T-helper 17 cell (primary cell): ENCODE measurements at places on chromosomes 3 and 15.

DNA sequence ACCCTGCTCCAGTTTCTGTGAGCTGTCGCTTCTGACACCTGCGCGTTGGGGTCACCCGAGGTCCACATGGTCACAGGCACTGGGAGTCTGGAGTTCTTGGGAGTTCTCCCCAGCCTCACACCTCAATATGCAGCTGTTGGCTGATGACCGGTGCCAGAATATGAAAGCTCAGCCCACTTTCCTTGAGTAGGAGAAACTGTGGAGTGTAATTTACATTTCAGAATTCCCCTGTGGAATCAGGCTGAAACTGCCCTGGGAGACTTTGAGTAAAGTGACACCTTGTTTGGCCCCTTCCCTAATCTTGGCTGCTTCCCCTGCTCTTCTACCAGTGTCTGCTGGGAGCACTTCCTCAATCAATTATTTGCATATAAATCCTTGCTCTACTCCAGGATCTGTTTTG is 255.9 kb downstream of the NFKBIZ start:
- DNase-seq, result no peak

- no peak for DNase-seq
These were observed 49.9 kb upstream of the LPP start for GRCh38 chr3:188104050-188104449.

DNA sequence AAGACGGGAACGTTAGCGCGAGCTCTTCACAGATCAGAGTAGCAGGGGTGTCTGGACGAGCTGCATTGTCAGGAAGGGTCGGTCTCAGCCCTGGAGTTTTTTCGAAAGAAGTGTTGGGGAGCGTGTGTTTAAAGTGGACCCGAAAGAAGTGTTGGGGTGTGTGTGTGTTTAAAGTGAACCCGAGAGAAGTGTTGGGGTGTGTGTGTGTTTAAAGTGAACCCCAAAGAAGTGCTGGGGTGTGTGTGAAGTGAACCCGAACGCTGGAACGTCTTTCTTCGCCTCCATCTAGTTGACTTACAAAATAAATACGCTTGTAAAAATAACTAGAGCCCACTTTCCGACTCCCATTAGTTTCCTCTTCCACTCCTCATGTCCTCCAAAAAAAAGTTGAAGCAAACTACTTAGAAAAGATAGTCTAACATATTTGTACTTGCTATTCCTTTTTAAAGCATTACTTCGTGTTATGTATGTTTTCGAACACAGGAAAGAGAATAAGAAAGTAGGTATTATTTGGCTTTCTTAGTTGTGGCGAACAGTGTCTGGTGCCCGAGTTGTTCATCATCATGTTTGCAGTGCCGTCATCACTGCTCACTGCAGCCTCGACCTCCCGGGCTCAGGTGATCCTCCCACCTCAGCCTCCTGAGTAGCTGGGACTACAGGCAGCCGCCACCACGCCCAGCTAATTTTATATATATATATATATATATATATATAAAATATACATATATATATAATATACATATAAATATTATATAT is 1.0 kb downstream of the LRCH3 start:
- no peak for DNase-seq

DNA sequence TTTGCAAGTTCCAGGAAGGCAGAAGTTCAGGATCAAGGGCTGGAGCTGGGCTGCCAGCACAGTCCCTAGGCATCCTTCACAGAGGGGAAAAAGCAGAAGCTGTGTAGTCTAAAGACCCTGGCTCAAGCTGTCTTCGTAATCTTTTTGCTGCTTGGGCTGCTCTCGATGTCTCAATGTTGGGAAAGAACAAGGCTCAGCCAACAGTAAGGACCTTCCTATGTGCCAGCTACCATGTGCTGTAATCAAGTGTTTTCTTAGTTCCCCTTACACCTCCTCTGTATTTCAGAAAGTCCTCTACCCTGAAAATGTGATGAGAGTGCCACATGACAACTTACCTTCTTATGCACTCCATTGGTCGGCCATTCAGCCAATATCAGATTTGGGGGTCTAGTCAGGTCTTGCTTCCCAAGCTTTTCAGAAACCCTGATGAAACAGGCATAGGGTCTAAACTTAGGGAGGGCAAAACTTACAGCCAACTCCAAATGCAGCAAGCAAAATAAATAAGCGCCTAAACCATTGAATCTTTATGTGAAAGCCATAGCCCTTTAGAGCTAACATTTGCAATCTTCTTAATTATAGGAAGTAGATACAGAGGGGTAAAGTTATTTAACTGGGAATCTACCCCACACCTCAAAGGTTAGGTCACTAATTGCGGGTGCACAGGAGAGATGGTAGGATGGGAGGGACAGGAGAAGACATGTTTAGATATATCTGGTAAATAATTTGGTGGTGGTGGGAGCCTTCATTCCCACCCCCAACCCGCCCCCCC is 1.2 kb upstream of the EDEM1 start:
- DNase-seq, result no peak

DNA sequence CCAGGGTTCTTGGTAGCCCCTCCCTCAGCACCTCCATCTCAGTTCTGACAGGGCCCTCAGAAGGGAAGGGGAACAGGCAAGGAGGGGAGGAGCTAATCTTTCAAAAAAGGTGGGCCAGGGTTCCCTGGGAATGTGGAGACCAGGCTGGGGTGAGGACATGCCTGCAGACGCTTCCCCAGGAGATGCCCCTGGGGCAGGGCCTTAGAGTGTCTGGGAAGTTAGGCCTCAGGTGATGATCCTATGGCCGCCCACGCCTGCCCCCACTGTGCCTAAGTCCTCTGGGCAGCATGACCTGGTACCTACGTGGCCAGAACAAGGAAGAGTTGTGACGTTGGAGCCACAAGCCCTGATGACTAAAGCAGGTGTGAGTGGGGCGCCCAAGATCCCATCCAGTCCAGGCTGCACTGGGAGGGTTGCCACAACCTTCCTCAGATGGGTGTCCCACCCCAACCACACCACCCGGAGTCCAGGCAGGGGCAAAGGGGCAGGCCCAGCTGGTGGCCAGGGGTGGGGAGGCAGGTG is 3.9 kb upstream of the SEMA3B start:
- DNase-seq, result no peak

DNA sequence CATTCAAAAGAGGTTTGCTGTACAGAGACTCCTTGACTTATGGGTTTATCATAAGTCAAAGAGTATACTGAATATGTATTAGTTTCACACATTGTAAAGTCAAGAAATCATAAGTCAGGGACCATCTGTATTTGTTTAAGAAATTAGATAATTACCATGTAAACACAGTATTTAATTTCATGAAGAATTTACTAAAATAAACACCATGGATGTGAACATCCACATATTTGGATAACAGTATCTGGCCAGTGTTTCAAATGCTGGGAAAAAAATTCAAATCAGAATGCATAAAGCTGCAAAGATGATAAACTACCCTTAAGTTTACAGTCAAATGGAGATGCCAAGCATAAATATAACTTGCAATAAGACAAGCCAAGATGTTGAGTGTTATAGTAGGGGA is 17.0 kb downstream of the MYNN start:
- no peak for DNase-seq

GRCh38 chr3:15223685-15224572 is 17.9 kb downstream of the CAPN7 start:
- no peak for DNase-seq

DNA sequence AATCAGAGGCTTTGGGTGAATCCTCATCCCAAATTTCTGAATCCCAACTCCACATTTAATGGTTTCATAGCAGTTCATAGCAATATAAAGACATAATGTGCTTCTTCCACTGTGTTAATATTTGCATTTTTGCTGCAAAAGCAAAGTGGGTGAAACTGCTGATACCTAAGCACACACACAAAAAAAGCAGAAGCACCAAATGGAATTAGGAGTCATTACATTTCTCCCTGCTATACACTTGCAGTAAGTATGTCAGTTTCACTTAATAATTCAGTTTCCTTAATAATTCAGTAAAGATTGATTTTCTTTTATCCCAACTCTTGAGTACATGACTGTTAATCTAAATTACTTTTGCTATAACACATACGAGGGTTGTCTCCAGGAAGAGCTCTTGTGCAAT is 48.9 kb upstream of the ALCAM start:
- DNase-seq, result no peak

- peak; percentile 30 for DNase-seq
These were observed 30.0 kb downstream of the CCNL1 start for GRCh38 chr3:157129803-157130466.

DNA sequence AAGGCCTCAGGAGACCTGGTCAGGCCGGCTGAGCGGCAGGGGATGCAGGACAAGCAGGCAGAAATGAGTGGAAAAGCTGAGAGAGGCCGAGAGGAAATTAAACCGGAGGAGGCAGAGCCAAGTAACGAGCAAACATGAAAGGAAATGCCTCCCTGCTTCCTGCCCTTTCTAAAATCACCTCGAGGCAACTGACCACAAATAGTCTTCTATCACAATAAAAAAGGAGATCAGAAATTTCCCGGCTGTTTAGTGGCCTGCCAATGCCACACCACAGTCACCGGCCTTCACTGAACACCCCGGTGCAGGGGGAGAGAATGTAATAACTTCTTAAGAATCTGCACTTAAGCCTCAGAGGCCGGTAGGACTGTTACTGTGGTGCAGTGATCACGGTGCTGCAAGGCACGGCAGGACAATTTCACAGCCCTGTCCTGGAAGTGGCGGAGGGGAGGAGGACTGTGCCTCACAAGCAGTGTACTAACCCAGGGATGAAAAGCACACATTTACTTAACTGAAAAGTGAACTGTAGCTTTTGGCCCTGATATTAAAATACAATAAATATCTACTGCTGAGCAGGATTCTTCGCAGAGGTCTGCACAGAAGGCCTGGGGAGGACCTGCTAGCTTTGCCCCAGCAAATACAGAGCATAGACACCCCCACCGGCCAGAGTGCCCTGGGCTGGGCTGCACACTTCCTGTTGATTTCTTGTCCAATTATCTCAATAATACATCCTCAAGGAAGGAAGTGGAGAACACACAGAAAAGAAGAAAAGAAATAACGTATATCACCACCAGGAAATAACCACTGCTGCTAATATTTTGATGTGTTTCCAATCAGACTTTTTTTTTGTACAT is 183.5 kb upstream of the NSMCE3 start:
- no peak for DNase-seq

DNA sequence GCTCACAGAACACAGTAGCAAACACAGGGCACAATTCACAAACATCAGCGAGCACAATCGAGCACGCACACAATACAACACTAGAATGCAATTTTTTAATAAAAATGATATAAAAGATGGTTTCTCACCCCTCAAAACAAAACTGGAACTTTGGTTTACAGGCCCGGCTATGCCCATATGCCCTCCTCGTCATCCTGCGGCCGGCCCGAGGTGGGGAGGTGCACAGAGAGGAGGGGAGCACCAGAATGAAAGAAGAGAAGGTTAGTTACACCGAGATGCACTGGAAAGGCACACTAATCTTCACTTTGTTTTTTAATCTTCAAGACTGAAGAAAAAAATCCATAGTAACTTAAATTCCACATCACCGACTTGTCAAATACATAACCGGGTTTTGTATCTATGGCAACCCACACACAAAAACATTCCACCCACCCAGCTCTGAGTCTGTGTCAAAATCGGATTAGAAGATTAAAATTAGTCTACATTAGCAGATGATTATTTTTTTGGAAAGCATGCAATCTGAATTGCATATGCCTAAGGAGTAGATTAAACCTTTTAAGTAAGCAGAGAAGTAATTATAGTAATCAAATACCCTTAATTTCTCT is 196.7 kb upstream of the WNT5A start:
- no peak for DNase-seq

DNA sequence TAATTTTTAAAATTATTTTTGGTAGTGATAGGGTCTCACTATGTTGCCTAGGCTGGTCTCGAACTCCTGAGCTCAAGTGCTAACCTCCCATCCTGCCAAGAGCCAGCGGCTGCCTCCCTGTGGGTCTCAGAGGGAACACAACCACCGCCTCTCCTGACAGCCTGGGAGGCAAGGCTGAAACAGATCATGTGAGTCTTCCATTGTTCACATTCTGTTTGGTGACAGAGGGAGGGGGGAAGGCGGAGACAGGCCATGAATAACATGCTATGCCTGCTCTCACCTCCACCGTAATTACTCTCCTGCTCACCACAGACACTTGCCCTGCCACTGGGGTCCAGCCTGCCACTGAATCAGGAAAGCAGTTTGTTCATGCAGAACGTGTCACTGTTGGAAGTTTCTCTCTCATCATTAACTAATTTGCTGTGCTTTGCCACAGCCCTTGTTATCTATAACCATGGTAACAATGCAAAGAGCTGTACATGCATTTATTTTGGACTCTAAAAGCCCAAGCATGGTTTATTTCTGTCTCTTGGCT is 78.4 kb upstream of the RASGRF1 start:
- DNase-seq, result no peak

DNA sequence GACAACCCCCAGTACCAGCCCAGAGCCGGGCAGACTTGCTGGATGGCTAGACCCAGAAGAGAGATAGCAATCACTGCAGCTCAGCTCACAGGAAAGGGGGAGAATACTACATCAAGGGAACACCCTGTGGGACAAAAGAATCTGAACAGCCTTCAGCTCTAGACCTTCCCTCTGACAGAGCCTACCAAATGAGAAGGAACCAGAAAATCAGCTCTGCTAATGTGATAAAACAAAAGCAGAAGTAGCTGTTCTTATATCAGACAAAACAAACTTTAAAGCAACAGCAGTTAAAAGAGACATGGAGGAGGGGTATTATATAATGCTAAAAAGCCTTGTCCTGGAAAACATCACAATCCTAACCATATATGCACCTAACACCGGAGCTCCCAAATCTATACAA is 283.3 kb downstream of the KLF13 start:
- DNase-seq, result no peak

GRCh38 chr3:57256844-57257243 is 29.3 kb downstream of the APPL1 start:
- no peak for DNase-seq

DNA sequence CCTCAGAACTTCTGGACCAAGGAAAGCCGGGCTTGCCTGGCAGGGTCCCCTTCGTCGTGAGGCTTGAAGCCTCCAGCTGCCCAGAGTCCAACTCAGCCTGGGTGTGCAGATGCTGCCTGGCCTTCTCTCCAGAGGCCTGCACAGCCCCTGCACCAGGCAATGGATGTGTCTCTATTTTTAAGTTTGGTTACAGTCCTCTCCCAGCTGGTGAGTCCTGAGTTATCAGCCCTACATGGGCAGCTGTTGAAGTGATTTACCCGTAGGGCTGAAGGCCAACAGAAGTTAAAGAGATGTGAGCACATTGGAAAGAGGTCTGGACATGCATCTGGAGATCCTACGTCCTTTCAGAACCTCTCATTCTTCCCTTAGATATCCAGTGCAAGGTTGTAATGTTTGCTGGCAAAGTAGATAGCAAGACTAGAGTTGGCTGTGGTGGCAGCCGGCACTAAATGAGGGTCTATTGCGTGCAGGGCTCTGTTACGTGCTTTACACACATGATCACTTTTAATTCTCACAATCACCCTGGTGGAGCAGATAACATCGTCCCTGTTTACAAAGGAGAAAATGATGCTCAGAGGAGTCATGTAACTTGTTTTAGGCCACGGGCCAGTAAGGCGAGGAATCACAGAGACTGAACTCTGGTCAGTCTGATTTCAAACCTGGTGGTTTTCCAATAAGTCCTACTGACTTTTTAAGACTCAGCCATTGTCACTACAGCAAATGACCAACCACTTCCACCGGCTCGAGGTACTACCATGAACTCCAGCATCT is 9.9 kb downstream of the FYCO1 start:
- DNase-seq, result no peak
